ENCODE measurements at places on chromosomes 1 and 21. TPM values are rescaled to one million over a fixed set of nuclear protein-coding genes. Genes with fewer than 3 reads are reported as not detected.

HPCAL4 gene
- total RNA-seq, result 0.74 TPM

TMEM240 gene
- 0.48 TPM for total RNA-seq

THRAP3 gene
- total RNA-seq, result 167 TPM

CFHR5 gene
- not detected for total RNA-seq

OLIG1 gene
- total RNA-seq, result not detected

ADORA3 gene
- not detected for total RNA-seq

CYP2J2 gene
- 0.70 TPM for total RNA-seq

SPRR1B gene
- not detected for total RNA-seq

OR2AK2 gene
- total RNA-seq, result not detected

UBE2G2 gene
- total RNA-seq, result 121 TPM

All from activated CD8-positive, alpha-beta memory T cell treated with anti-CD3 and anti-CD28 coated beads for 36 hours (primary cell).